Stomach (tissue), 19 donors: ENCODE measurements at places on chromosomes 3 and 15. TPM values are rescaled to one million over a fixed set of nuclear protein-coding genes. Genes with fewer than 3 reads are reported as not detected.

DNA sequence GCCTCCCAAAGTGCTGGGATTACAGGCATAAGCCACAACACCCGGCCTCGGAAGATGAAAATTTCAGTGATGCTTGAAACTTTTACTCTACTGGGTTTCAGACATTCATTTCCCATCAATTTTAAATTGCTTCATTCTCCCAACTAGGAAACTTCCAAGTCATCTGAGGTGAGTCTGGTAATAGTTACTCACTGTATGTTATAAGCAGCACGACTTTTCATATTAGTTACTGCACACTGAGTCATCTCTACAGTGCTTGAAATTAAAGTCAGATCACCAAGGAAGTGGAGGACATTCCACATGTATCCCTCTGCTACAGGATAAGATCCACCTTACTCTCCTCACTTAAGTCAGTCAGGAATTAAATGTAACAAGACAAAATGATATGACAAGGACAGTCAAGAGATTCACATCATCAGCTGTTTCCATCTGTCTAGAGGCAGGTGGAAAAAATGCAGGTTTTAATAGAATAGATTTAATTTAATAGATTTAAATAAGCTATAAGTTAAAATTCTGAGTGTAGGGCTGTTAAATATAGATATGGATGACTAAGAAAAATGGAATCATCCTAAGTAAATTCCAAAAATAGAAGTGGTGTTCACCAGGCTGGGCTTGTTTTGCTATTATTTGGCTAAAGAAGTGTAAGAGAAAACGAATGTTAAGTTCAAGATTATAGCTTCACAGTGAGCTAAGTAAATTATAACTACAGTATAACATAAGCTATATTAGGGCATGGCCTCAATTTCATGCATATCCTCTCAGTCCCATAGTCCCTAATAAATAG, 104.4 kb downstream of the TMCO5A start:
- DNase-seq, result no peak

DNA sequence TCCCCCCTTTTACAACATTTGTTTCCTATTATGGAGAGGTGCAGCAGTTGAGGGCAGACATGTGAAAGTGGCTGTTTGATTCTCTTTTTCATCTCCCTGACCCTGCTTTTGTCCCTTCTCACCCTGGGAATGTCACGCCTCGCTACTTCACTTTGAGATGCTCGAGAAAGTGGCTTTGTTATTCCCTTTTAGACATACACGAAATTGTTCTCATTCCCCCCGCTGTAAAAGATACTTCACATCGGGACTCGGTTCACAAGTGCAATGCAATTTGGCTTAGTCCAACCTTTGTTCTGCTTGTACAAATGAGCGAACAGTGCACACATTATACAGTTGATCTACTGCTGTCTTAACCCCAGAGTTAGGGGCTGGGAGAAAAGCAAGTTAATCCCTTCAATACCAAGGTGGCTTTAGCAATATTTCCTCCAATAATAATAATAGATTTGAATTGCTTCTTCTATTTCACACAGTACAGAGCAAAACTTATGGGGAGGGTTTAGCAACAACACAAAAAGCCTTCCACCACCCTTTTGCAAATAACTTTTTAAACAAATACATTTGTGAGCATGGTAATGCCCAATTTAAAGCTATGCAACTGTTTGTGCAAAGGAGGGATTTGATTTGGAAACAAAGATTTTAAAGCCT, 5.7 kb upstream of the FOXB1 start:
- no peak for DNase-seq

DNA sequence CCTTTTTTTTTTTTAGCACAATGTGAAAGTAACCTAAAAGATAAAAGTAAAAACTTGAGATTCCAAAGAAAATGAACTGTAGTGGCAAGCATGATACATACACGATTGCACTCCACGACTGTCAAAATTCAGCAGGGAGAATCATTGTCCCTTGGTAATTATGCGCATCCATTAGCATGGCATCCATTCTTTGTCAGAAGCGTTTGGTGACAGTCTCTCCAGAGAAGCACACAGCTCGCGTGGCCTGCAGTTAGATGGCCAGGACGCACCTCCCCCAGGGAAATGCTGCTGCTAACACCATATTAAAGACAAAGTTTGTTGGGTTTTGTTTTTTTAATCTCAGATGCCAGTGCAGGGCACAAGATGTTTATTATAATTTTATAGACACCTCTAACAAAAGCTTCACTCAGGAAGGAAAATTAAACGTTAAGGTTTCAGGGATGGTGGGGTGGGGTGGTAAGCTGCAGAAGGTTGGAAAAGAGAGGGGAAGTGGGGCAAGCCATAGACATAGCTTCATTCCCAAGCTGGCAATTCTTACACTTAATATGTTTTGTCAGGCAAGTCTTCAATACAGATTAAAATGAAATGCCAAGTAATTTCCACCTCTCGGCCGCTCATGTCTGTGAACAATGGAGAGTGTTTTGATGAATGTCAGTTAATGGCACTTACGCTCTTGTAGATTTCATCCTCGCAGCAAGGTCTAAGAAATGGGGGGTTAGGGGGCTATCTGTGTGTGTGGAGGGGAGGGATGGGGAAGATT, 142.8 kb upstream of the TOPAZ1 start:
- no peak for DNase-seq

GRCh38 chr3:191239407-191240031, 40.5 kb downstream of the OSTN start:
- no peak for DNase-seq

DNA sequence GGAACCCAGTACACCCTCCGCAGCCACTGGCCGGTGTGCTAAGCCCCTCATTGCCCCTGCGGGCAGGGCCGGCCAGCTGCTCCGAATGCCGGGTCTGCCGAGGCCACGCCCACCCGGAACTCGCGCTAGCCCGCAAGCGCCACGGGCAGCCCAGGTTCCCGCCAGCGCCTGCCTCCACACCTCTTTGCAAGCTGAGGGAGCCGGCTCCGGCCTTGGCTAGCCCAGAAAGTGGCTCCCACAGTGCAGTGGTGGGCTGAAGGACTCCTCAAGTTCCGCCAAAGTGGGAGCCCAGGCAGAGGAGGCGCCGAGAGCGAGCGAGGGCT, 81.4 kb upstream of the BCHE start:
- DNase-seq, result no peak

- peak; percentile 42 for DNase-seq
Observed at GRCh38 chr15:60918234-60918959, 310.7 kb downstream of the RORA start.

- no peak for DNase-seq
Observed at GRCh38 chr3:83003917-83004316, 1242.5 kb upstream of the GBE1 start.

DNA sequence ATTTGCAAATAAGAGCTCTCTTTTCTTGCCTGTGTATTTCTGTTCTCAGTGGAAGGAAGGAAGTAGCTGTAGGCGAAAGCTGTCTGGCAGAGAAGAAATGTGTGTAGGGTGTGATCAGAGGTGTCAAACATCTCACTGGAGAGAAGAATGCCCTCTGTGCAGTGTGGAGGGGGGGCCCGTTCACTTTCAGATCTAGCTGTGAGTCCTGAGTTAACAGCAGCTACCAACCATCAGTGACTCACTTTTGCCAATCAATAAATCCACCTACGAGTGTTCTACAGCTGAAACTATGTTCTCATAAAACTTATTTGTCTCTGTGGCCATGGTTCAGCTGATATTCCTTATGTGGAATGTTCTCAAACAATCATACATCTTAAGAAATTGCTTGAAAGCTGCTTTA, 103.7 kb downstream of the FRMD4B start:
- DNase-seq, result no peak

DNA sequence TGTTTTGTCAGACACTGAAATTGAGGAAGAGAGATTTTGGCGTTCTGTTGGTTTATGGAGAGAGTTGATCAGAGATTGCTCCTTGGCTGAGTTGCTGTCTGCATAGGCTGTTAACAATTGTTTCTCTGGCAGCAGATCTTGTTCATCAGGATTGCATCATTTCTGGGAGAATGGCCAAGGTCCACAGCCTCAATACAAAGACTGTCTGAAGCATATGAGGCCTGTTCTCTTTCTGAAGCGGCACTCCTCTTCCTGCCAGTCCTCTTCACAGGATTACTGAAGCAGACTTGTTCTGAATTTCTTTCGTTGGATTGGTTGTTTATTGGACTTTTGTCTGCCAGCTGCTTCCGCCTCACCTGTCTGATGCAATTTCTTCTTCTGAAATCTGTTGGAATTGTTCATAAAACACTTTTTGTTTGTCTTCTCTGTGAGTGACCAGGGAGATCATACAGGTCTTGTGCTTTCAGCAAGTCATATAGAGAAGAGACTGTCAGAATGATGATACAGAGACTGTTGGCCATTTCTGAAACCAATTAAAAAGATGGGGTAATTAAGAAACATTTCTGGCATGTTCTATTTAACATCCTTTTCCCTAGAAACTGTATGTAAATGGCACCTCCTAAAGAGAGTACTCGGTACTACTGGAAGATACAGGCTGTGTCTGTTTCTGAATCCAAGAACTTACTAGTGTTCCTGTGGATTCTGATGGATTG, 25.5 kb downstream of the SETD5 start:
- peak; percentile 97 for DNase-seq

DNA sequence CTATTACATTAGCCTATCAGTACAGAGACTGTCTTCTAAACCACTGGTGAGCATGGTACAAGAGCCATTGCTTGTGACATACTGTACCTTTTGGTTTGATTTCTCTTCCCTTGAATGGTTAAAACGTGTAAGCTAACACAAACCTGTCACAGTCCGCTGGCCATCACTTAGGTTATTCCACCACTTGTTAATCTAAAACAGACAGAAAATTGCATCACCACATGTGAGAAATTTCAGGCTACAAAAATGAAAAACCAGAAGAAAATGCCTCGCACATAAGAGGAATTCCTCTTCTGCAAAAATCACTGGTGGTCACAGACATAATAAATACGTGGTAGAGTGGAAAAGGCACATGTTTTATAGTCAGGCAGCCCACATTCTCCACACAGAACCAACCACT, 22.1 kb downstream of the PARL start:
- DNase-seq, result no peak

GRCh38 chr15:29435811-29436210, 166.2 kb upstream of the NSMCE3 start:
- no peak for DNase-seq

GRCh38 chr3:120145542-120146285, 51.5 kb upstream of the GSK3B start:
- no peak for DNase-seq

GRCh38 chr3:27633224-27633545, 88.9 kb downstream of the EOMES start:
- DNase-seq, result no peak

- no peak for DNase-seq
Observed at GRCh38 chr3:152395764-152396163, 127.0 kb downstream of the MBNL1 start.

DNA sequence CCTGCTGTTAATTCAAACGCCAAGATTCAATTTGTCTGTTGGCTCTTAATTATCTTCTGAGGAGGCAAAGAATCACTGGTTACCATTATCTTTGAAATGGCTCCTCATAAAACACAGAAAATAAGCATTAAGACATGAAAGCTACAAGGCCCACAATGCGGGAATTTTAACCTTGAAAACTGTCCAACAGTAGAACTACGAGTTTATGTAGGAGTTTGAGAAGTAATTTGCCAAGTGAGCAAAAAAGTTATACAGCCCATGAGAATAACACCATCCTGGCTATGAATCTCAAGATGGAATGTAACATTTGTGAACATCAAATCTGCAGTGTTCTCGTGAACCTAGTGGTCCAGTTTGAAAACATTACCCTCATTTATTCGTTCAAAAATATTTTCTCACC, 172.5 kb downstream of the ALDH1A2 start:
- DNase-seq, result no peak

DNA sequence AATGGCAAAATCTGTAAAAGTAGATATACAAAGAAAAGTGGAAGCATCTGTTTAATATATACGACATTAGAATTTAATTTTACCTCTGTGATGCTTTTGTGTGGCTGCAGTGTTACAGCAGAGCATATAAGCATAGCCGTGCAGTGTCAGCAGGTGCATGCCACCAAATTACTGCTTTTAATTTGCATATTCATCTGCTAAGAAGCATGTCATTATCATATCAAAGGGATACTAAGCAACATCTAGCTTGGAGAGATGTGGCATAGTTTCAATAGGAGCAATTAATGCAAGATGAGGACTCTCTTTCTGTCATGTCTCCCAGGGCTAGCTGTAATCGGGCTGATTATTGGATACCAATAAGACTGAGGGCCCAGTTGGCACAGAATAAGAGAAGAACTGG, 214.4 kb upstream of the SOX2 start:
- no peak for DNase-seq

DNA sequence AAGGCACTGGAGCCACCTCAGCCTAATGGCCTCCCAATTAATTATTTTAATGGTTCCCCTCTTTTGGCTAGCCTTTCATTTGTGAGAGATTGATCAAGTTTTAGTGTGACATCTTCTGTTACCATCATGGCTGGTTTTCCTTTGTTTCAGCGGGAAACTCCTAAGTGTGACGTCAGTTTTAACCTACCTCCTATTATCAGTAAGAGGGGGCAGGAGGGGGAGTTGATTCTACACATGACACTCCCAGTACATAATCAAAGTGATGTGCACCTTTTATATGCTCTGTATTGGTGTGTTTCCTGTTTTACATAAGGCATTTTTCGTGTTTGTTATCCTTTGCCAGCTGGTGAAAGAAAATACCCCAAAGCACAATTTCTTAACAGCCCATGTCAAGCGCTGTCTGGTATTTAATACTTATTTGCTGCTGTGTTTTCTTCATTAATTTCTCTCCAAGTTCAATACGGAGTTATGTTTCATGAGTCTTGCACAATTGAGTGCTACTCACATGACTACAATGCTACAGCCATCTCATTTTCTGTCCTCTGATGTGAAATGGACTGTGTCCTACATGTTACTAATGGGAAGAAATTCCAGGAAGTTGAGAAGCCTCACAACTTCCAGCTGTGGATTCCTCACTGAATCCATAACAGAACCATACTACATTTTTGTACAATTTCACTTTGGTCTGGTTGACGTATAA, 52.2 kb upstream of the POLR2M start:
- peak; percentile 65 for DNase-seq

DNA sequence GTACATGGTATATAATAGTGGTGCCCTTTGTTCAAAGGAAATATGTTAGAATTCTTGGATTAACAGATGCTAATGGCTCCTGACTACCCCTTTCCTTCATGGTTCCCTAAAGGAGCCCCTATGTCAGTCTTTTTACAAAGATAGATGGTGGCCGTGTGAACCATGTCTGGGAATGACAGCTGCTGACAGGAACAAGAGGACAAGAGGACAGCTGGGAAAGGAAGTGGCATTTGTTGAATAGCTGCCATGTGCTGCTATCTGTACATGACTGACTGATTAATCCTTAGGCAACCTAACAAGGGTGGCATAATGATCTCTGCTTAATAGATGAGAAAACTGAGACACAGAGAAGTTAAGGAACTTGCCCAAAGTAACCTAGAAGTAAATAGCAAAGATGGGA, 321.7 kb downstream of the ZNF621 start:
- no peak for DNase-seq

GRCh38 chr3:71387586-71387985, 195.9 kb downstream of the FOXP1 start:
- no peak for DNase-seq

GRCh38 chr3:197758512-197758911, 8.8 kb downstream of the FYTTD1 start:
- DNase-seq, result no peak

GRCh38 chr3:174907027-174907426, 47.9 kb downstream of the NAALADL2 start:
- DNase-seq, result no peak

Gene ANKRD63
- total RNA-seq, result not detected

Gene ACOX2
- total RNA-seq, result 1.6 TPM

Gene CD47
- total RNA-seq, result 101 TPM

Gene KCNMB3
- total RNA-seq, result 0.58 TPM

Gene LDHAL6B
- not detected for total RNA-seq

Gene ZNF385D
- not detected for total RNA-seq

Gene SCN5A
- not detected for total RNA-seq

Gene PLOD2
- 57.8 TPM for total RNA-seq
